ENCODE measurements at places on chromosomes 6 and 20.

DNA sequence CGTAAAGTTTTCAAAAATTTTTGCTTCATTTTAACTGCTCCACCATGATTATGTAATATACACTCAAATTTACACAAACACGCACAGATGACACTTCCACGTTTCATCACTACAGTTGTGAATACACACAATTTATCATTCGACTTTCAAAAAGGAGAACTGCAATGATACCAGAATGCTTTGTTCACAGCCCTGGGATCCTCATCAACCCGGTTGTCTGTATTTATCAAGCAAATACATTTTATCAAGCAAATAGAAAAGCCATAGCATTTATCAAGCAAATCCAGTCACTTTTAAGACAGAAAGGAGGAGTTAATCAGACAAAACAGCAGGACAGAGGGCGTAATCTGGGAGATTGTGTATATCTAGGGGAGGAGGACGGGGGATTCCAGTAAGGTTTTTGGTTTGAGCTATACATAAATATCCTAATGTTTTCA, 20.3 kb upstream of the ABT1 start:
- DNase-seq, result no peak

DNA sequence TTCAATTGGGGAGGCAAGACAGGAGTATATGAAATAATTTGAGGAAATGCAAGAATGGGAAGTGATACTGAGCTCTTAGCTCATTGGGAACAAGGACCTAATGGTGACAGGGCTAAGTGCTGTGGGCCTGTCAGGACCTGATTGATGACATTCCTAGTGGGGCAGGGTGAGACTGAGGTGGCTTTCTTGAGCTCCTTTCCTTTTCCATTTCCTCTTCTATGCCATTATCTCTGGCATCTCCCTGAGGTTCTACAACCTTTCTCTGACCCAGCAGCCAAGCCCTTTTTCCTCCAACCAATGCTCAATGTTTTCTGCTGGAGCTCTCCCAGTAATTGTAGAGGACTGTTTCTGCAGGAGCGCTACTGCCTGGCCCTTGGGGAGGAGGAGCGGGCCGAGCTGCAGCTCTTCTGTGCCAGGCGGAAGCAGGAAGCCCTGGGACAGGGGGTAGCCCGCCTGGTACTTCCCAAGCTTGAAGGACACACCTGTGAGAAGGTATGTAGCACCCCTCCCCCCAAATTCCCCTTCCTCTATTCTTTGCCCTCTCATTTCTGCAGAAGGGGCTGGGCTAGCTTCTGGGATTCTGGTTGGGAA, 2.8 kb upstream of the TOMM6 start:
- no peak for DNase-seq

- DNase-seq, result no peak
These were observed 2.0 kb upstream of the GTPBP2 start for GRCh38 chr6:43630980-43631619.

DNA sequence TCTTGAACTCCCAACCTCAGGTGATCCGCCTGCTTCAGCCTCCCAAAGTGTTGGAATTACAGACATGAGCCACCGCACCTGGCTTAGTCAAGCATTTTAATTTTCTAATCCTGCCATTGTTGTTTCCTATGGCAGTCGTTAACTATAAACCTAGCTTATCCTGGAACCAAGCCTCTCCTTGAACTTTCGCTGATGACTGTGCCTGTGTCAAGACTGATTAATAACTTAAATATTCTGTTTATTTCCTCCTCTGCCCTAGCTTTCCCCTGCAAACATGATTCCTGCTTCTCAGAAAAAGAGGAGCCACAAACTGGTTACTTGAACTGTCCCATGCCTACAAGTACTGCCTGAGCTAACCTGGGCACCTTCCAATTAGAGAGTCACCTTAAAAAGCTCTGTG, 1.5 kb downstream of the VNN1 start:
- no peak for DNase-seq

DNA sequence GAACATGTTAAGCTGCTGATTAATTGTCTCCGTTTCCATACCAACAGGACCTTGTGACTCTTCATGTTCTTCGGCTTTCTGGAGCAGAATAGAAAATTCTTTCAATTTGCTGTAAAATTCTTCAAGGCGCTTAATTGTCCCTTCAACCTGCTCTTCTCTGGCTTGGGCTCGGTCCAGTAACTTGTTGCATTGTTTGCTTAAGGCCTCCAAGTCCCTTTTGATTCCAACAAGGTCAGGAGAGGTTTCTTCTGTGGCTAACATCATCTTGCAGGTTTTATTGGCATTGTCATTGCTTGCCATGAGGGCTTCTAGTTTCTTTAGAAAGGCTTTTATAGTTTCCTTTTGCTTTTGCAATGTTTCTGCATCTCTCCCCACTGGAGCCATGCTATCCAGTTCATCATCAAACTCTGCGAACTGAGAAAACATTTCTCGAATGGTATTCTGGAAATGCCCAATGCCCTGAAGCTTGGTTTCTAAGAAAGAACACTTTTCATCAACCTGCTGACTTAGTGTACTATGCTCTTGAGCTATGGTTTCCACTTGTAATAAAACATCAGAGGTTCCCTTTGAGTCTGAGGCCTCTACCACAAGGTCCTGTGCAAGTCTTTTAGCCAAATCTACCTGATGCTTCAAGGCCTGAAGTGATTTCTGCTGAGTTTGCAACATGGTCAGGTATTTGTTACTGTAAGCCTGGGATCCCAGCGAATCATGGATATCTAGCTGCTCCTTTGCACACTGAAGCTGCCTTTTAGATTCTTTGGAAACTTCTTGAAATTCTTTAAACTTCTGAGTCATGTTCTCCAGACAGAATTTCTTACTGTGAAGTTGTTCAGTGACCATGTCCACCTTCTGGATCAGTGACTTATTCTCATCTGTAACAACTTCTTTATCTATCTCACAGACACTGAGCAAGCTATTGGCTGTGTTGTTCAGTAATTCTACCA, 90.2 kb downstream of the DST start:
- peak; percentile 9 for DNase-seq

DNA sequence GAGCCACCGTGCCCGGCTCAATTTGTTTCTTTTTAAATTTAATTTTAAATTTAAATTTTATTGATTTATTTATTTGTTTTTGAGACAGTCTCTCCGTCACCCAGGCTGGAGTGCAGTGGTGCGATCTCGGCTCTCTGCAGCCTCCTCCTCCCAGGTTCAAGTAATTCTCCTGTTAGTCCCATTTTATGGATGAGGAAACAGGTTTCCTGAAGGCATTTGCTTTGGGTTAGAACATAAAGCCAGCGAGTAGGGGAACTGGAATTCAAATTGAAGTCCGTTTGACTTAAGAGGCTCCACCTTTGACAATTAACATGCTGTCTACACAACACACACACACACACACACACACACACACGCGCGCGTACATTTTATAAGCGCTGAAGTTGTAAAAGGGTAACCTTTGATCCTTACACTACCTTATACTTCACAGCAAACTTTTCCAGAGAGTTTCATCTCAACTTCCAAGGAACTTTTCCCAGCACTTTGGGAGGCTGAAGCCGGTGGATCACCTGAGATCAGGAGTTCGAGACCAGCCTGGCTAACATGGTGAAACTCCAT, 232.0 kb downstream of the BCAS1 start:
- DNase-seq, result no peak

- DNase-seq, result no peak
These were observed 50.2 kb downstream of the ARID1B start for GRCh38 chr6:156827382-156827781.

DNA sequence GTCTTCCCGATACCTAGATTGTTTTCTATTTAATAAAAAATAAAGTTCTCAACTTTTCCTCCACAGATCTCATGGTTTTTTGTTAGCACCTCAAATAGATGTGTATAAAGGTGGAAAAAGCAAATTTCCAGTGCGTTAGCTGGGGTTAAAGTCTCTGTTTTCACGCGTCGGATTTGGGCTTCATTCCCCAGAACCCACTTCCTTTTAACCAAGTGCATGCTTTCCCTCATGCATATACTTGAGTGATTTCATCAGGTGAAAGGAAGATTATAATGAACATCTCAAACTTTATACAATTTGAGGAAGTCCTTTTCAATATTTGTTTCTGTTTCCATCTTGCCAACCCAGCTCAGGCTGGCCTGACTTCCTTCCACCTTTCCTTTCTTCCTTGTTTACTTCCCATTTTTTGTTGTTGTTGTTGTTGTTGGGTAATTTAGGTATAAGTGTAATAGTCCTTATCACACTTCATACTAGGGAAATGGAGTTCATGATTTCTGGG, 43.9 kb upstream of the GGTLC1 start:
- no peak for DNase-seq

- no peak for DNase-seq
These were observed 61.0 kb downstream of the SNAI1 start for GRCh38 chr20:50043573-50044352.

DNA sequence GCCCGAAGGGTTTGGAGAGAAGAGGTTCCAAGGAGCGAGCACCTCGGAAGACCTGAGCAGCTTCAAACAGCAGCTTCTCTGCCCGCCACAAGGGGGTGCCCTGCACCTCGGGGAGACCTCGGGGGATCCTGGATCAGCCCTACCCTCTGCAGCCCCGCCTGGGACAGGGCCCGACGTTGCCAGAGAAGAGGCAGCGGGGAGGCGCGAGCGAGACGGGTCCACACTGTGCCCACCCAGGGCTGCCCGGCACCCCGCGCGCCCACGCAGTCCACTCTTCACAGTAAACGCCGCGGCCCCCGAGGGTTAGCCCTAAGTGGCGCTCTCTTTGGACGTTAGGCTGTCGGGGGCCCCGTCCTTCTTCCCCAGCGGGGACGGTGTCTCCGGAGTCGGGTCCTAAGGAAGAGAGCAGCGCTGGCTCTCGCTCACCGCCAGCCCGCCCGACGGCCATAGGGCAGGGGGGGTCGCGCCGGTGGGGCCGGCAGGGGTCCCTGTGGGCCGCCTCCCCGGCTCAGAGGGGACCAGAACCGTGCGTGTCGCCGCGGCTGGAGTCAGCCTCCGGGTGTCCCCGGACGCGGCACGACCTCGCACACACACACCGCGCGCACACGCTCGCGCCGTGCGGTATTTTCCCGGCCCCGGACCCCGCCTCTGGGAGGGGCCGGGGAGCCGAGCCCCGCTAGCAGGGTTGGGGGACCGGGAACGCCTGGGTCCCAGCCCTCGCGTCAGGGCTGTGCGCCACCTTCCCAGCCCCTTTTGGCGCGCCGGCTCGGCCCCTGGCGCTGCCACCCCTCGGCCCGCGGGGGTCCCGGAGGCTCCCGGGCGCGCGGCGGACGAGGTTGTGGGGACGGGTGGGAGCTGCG, 929 bp downstream of the CDH22 start:
- peak; percentile 41 for DNase-seq

- DNase-seq, result no peak
These were observed 221.8 kb downstream of the FRK start for GRCh38 chr6:115838763-115839401.

DNA sequence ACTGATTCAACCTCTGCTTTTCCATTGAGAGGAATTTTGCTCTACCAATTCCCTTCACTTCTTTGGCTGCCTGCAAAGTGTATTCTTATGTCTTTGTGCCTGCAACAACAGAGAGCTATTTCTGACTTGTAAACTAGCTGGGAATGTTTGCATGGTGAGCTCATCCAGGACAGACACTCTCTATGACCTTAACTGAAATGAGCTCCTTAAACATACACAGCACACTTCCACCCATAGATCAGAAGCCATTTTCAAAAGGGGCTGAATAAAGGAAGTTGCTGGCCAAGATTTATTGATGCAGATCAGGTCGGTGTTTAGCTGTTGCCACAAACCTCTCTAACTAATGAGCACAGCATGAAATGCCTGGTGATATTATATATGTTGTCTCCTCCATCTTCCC, 377.7 kb downstream of the BTBD9 start:
- DNase-seq, result no peak

GRCh38 chr20:5061213-5061612, 58.5 kb downstream of the PCNA start:
- DNase-seq, result no peak

DNA sequence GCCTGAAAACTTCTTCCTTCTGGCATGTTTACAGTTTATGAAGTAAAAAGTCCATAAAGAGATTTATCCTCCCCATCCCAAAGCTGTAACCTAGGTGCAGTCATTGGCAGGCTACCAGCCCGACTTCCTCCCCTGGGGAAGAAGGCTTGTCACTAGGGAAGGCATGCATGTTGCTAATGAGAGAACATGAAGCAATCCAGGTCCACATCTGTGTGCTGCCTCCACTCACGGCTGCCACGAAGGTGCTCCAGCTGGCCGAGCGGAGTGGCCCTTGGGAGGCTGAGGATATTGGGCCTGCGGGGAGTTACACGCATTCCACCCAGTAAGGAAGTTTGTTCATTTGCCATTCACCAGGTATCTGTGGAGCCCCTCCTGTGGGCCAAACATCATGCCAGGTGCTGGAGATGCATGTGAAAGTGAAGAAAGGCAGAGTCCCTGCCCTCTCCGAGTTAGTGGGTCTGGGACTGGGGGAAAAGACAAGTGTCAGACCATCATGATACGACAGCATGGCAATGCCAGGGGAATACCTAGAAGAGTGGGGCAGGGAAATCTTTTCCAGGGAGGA, 257.0 kb downstream of the NRN1 start:
- no peak for DNase-seq

- no peak for DNase-seq
These were observed 26.4 kb downstream of the EPB41L2 start for GRCh38 chr6:131036601-131037000.

GRCh38 chr6:51913265-51913664, 174.1 kb downstream of the PKHD1 start:
- DNase-seq, result no peak

DNA sequence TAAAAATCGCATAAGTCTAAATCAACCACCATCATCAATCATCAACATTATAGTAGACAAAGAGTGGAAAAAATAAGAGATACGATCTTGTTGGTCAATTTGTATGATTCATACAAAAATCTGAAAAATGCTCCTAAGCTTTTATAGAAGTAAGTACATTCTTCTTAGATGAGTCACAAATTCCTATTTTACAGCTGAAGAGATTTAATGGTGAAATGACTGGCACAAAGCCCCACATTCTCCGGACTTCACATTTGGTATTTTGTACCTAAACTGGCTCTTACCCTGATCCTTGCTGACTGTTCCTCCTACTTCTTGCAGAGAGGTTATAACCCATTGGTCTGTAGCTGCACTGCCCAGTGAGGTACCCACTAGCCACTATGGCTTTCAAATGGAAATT, 29.9 kb upstream of the PREP start:
- no peak for DNase-seq
